Stomach (tissue), 19 donors: ENCODE measurements at places on chromosomes 12 and 14.

- H3K4me1 ChIP-seq: peaks cover 12% of the 10 kb centered on the region
- no peak overlapping the region for H3K4me3 ChIP-seq
- H3K27me3 ChIP-seq: no peaks in the 10 kb centered on the region
- H3K36me3 ChIP-seq: no peaks in the 10 kb centered on the region
- H3K27ac ChIP-seq: no peak overlapping the region
Measured at GRCh38 chr12:79939728-79940310, 4.9 kb upstream of the PPP1R12A start.

DNA sequence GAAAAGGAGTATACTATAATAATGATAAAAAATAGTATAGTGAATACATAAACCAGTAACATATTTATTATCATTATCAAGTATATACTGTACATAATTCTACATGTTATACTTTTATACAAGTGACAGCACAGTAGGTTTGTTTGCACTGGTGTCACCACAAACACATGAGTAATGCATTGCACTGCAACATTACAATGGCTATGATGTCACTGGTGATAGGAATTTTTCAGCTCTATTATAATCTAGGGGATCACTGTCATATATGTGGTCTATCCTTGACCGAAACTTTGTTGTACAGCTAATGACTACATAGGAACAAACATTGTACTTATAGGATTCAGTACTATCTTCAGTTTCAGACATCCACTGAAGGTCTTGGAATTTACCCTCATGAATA lies 165.8 kb upstream of the SYT1 start:
- no peak overlapping the region for H3K27ac ChIP-seq
- no peaks in the 10 kb centered on the region for H3K4me1 ChIP-seq
- H3K4me3 ChIP-seq: no peak overlapping the region
- no peaks in the 10 kb centered on the region for H3K27me3 ChIP-seq
- H3K36me3 ChIP-seq: no peaks in the 10 kb centered on the region

DNA sequence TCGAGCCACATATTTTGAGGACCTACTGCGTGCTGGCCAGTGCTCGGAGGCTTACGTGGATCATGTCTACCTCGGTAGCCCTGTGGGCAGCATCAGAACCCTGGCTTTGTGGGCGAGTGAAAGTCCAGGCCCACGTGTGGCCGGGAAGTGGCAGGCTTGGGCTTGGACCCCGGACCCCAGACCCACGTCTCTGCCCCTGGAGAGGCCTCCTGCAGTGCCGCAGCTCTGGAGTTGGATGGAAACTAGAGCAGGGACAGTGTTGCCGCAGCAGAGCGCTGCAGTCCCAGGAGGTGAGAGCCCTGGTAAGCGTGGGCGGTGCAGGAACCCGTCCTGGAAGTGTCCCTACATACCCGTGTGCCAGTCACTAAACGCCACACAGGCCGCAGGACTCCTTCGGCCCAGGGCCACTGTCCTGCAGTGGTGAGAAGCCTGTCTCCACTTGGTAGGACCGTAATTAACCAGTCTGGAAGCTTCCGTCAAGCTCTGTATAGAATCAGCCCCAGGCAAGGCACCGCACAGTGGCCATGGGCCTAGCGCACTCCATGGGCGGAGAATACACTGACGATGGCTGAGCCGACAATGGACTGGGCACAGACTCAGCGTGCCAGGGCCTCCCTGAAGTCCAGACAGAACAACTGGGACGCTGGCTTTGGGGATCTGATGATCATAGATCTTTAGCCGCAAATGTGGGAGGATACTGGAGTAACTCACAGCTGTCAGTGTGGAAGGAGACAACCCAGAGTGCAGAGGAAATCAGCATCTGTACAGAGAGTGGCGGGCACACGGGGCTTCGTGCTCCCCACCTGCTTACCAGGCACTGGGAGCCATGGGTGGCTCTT lies 219.5 kb downstream of the KIF26A start:
- peaks cover 25% of the 10 kb centered on the region for H3K27me3 ChIP-seq
- peak; percentile 10 for DNase-seq
- H3K27ac ChIP-seq: no peak overlapping the region

- H3K36me3 ChIP-seq: no peaks in the 10 kb centered on the region
- H3K4me3 ChIP-seq: no peak overlapping the region
- H3K4me1 ChIP-seq: no peaks in the 10 kb centered on the region
- H3K27me3 ChIP-seq: no peaks in the 10 kb centered on the region
Measured at GRCh38 chr12:24553259-24553658, 395.6 kb downstream of the BCAT1 start.

- H3K27me3 ChIP-seq: peaks cover 7% of the 10 kb centered on the region
- no peak overlapping the region for H3K4me3 ChIP-seq
- H3K4me1 ChIP-seq: peaks cover 43% of the 10 kb centered on the region
- no peak for DNase-seq
Measured at GRCh38 chr12:52944683-52945388, 4.1 kb upstream of the KRT18 start.

DNA sequence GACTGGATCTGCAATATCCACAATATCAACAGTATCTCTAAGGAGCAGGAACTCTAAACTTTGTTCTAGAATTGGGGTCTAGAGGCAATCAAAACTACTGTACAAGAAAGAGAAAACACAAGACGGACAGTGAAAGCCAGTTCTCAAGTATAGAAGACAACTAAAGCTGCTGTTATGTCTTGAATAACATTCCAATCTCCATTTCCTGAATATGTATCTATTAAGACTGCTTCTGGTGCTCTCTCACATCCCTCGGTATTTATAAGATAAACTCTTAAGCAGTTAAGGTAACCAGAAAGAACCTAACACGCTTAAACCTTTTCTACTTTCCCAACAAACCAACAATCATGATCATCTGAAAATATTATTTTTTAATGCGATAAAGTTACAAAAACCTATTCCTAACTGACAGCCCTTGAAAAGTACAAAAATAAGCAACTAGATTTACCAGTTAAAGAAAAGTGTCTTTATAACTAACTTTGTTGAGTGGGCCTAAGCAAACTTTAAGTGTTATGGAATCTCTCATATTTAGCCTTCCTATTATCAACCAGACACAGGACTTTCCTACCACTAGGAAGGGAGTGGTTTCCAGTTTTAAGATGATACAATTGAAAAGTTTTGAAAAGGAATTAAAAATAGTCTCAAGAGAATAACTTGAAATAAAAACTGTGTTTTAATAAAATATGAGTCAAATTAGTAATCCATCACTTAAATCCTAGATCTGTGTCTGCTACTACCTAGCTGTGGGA lies 30.7 kb downstream of the NUMB start:
- H3K4me3 ChIP-seq: no peak overlapping the region
- H3K27ac ChIP-seq: peak overlapping the region; percentile 30
- H3K4me1 ChIP-seq: peaks cover 83% of the 10 kb centered on the region
- no peak for DNase-seq
- no peaks in the 10 kb centered on the region for H3K36me3 ChIP-seq

- H3K4me1 ChIP-seq: no peaks in the 10 kb centered on the region
- no peak overlapping the region for H3K4me3 ChIP-seq
- DNase-seq: no peak
- no peak overlapping the region for H3K27ac ChIP-seq
Measured at GRCh38 chr14:99718031-99718810, 34.1 kb downstream of the CYP46A1 start.

- no peak for DNase-seq
Measured at GRCh38 chr14:20935303-20935984, 19.8 kb upstream of the RNASE2 start.

DNA sequence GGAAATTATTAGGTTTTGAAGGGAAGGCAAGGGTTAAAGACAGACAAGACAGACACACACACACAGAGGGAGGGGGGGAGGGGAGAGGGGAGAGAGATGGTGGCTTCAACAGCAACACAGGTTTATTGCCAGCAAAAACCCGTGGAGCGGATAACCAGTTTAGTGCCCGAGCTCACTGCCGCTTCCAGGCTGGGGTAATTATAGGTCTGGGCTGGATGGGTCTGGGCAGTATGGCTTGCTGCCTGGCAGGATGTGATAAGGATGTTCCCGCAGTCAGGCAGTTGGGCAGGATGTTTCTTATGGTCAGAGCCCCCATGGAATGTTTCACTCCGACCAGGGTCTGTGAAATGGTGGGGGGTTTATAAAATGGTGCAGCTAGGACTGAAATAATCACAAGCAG lies 4.4 kb upstream of the TDRD9 start:
- H3K27ac ChIP-seq: no peak overlapping the region
- H3K27me3 ChIP-seq: peaks cover 8% of the 10 kb centered on the region
- H3K4me1 ChIP-seq: peaks cover 7% of the 10 kb centered on the region
- DNase-seq: no peak
- H3K36me3 ChIP-seq: no peaks in the 10 kb centered on the region
- no peak overlapping the region for H3K4me3 ChIP-seq

- H3K36me3 ChIP-seq: no peaks in the 10 kb centered on the region
- H3K27me3 ChIP-seq: no peaks in the 10 kb centered on the region
- peaks cover 68% of the 10 kb centered on the region for H3K4me1 ChIP-seq
- no peak overlapping the region for H3K27ac ChIP-seq
- DNase-seq: peak; percentile 40
Measured at GRCh38 chr14:100025111-100025510, 40.1 kb upstream of the EVL start.

GRCh38 chr12:95117178-95117599 lies 43.8 kb upstream of the NR2C1 start:
- no peaks in the 10 kb centered on the region for H3K4me1 ChIP-seq
- peaks cover 13% of the 10 kb centered on the region for H3K36me3 ChIP-seq
- no peak overlapping the region for H3K4me3 ChIP-seq
- no peaks in the 10 kb centered on the region for H3K27me3 ChIP-seq

DNA sequence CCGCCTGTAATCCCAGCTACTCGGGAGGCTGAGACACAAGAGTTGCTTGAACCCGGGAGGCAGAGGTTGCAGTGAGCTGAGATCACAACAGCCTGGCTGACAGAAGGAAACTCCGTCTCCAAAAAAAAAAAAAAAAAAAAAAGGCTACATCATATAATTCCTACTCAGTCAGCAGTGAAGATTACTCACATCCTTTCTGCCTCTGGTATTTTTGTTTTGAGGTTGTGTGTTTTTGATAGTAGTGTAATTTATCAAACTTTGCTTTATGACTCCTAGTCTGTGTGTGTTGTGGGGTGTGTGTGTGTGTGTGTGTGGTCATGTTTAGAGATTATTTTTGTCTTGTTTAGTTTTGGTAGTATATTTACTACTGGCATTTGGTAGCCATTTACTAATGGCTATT lies 29.8 kb upstream of the DLGAP5 start:
- H3K27ac ChIP-seq: no peak overlapping the region
- no peaks in the 10 kb centered on the region for H3K36me3 ChIP-seq
- H3K4me1 ChIP-seq: no peaks in the 10 kb centered on the region
- H3K27me3 ChIP-seq: no peaks in the 10 kb centered on the region
- no peak for DNase-seq
- H3K4me3 ChIP-seq: no peak overlapping the region

GRCh38 chr14:81264671-81265070 lies 43.9 kb upstream of the GTF2A1 start:
- H3K4me1 ChIP-seq: peaks cover 5% of the 10 kb centered on the region
- no peak for DNase-seq
- no peak overlapping the region for H3K27ac ChIP-seq
- no peaks in the 10 kb centered on the region for H3K27me3 ChIP-seq
- H3K4me3 ChIP-seq: no peak overlapping the region

GRCh38 chr14:22466491-22466890 lies 122.5 kb downstream of the DAD1 start:
- H3K27ac ChIP-seq: no peak overlapping the region
- H3K27me3 ChIP-seq: no peaks in the 10 kb centered on the region
- no peaks in the 10 kb centered on the region for H3K4me1 ChIP-seq
- no peaks in the 10 kb centered on the region for H3K36me3 ChIP-seq
- H3K4me3 ChIP-seq: no peak overlapping the region

GRCh38 chr14:52314595-52315354 lies 663 bp downstream of the PTGER2 start:
- H3K36me3 ChIP-seq: no peaks in the 10 kb centered on the region
- peak overlapping the region; percentile 88 for H3K27ac ChIP-seq
- peak; percentile 66 for DNase-seq
- H3K4me1 ChIP-seq: peaks cover 86% of the 10 kb centered on the region
- peaks cover 7% of the 10 kb centered on the region for H3K27me3 ChIP-seq

DNA sequence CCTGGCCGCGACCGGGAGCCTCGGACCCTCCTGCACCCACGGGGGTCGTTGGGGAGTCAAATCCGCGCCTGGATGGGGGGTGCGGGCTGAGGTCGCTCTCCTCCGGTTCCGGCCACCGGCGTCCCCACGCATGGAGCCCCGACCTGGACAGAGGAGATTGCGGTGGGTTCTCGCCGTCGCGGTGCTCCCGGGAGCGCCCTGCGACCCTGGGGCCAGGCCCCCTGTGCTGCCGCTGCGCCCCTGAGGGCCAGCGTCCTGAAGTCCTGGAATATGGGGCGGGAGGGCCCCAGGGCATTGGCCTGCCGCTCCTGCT lies 345 bp downstream of the ASPG start:
- H3K4me3 ChIP-seq: peak overlapping the region; percentile 28
- peaks cover 62% of the 10 kb centered on the region for H3K4me1 ChIP-seq

DNA sequence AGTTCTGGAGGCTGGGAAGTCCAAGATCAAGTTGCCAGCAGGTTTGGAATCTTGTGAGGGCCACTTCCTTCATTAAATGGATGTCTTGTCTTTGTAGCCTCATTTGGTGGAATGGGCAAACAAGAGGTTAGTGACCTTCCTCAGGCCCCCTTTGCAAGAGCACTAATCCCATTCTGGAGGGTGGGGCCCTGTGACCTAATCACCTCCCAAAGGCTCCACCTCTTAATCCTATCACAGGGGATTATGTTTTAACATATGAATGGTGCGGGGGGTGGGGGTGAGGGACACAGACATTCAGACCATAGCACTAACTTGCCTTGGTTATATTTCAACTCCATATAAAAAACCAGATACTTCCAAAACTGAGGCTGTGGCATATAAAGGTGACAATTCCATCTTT lies 59.9 kb upstream of the PPP4R3A start:
- H3K4me1 ChIP-seq: peaks cover 6% of the 10 kb centered on the region
- H3K36me3 ChIP-seq: no peaks in the 10 kb centered on the region
- no peaks in the 10 kb centered on the region for H3K27me3 ChIP-seq
- no peak overlapping the region for H3K4me3 ChIP-seq

DNA sequence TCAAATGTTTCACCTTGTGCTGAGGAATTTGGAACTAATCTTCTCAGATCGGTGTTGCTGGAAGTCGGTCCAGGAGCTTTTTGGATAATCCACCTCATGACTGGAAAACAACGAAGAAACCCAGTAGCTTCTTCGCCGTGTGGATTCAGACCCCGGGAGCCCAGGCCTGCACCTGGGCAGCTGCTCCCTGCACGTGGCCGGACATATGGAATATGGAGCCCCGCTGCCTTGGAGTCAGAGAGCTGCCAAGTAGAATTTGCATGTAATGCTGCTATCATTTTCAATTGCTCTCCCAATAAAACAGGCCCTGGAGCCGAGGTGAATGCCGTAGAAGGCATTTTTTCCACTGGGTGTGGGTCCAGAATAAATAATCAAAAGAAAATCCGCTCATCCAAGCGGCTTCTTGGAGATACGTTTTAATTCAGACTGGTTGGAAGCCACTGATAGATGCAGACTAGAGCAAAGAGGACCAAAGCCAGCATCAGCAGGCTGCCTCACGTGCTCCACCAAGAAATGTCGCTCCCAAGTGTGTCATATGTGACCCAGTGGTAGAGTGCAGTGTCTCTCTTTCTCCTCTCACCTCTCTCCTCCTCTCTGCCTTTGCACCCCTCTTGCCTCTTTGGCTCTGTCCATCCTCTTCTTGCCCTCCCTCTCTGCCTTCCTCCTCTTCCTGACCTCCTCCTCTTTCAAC lies 115.3 kb downstream of the ZNF664 start:
- DNase-seq: no peak
- no peaks in the 10 kb centered on the region for H3K27me3 ChIP-seq
- H3K4me3 ChIP-seq: no peak overlapping the region
- no peaks in the 10 kb centered on the region for H3K36me3 ChIP-seq
- peaks cover 7% of the 10 kb centered on the region for H3K4me1 ChIP-seq
